ENCODE measurements at places on chromosomes 16 and 17.

DNA sequence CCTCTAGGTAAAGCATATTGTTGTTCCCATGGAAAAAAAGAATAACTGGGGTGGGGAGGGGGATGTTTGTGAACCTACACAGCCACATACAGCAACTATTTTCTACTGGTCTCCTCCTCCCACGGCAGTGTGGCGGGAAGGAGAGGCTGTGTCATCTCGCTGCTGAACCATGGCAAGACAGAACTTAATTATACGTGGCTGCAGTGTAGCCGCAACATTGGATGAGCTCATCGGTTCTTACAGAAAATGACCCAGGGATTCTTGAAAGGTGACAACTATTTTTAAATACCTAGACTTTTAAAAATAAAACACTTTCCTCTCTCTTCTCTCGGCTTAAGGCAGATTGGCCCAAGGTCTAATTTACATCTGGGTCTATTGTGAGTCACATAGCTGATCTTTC, 19.8 kb upstream of the TEKT3 start:
- no peak for DNase-seq

GRCh38 chr17:82648742-82649331, 593 bp upstream of the WDR45B start:
- no peak for DNase-seq

- no peak for DNase-seq
These were observed 7.0 kb downstream of the G6PC3 start for GRCh38 chr17:44077595-44077909.

- DNase-seq: no peak
These were observed 47.9 kb downstream of the SNX29 start for GRCh38 chr16:12024429-12024828.

GRCh38 chr17:31318298-31318801, 3.1 kb downstream of the EVI2A start:
- peak; percentile 70 for DNase-seq

GRCh38 chr17:73201215-73202069, 8.6 kb downstream of the COG1 start:
- DNase-seq: no peak

- no peak for DNase-seq
These were observed 3.4 kb upstream of the LPCAT2 start for GRCh38 chr16:55505333-55506015.

GRCh38 chr17:43766413-43767052, 7.9 kb upstream of the SOST start:
- DNase-seq: no peak
